ENCODE measurements at places on chromosomes 7 and 10.

- DNase-seq = no peak
Measured at GRCh38 chr7:9890092-9890491, 1083.6 kb upstream of the PHF14 start.

- DNase-seq = no peak
Measured at GRCh38 chr7:30921540-30922401, 10.1 kb downstream of the AQP1 start.

DNA sequence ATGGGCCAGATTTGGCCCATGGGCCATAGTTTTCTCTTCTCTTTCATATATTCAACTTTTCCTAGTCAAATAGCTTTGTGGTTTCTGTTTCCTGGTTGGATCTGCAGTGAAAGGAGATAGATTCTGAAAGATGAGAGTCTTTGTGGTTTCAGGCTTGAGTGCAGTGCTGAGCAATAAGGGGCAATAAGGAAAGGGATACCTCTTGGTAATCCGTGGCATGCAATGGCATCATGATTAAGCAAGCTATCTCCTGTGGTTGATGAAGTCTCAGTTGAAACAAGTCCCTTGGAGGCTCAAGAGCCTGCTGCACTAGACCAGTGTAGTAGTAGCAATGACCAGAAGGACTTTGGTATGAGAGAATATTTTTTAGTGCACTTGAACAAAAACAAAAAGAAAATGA lies 187.7 kb upstream of the CNTNAP2 start:
- no peak for DNase-seq

GRCh38 chr10:28806951-28807759 lies 129.8 kb downstream of the BAMBI start:
- no peak for DNase-seq

GRCh38 chr7:100435401-100436304 lies 644 bp downstream of the PPP1R35 start:
- DNase-seq = peak; percentile 41

GRCh38 chr10:58064714-58065528 lies 202.8 kb downstream of the IPMK start:
- no peak for DNase-seq

DNA sequence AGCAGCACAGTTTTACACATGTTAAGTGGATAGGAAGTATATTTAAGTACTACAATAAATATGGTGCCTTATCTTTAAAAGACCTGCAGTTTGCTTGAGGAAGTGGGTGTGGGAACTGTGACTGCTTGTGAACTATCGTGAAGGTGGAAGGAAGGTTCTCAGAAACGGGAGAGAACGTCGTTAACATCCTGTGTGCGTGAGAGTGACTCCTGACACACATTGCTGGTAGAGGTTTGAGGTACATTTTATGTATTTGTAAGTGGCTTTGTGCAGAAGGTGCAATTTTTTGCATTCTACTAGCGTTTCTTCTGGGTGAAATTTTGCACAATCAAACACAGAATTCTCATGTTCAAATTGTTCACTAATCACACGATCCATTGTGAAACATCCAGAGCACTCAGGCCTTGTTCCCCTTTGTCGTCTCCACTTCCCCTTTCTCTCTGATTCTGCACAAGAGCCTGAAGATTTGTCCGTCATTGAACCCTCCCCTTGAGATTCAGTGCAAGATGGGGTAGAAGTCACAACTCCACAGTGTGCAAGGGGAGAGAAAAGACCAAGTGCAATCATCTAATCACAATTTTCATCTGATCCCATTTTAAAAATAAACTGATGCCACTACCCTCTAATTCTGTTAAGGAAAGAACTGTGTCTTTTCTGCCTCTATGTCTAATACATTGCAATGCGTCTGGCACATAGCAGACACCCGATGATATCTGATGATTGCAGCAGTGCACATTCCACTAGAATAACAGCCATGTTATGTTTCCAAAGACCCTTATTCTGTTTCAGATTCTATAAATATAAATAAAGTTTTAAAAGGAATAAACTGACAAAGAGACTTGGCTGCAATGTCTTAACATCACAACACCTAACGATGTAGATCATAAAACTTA lies 279.9 kb downstream of the NEBL start:
- DNase-seq = no peak

- DNase-seq = peak; percentile 4
Measured at GRCh38 chr10:75401569-75402485, at the start of gene ZNF503. Gene ZNF503 (minus strand): TSS chr10:75401764. CDS start chr10:75401419, 345 bp downstream.

- DNase-seq = no peak
Measured at GRCh38 chr7:144545330-144545729, 141.8 kb upstream of the NOBOX start.

- DNase-seq = no peak
Measured at GRCh38 chr7:66639773-66640172, 11.1 kb downstream of the KCTD7 start.

DNA sequence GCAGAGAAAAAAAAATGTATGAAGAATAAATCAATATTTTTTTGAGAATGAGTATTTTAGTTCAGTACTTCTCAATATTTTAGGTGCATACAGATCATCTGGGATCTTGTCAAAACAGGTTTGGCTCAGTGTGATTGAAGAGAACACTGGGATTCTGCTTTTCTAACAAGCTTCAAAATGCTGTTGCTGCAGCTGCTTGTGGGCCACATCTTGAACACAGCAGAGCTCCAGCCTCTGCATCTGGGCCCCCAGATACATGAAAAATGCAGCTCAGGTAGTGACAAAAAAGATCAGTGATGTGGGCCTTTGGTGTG lies 1177.1 kb upstream of the C7orf33 start:
- no peak for DNase-seq

DNA sequence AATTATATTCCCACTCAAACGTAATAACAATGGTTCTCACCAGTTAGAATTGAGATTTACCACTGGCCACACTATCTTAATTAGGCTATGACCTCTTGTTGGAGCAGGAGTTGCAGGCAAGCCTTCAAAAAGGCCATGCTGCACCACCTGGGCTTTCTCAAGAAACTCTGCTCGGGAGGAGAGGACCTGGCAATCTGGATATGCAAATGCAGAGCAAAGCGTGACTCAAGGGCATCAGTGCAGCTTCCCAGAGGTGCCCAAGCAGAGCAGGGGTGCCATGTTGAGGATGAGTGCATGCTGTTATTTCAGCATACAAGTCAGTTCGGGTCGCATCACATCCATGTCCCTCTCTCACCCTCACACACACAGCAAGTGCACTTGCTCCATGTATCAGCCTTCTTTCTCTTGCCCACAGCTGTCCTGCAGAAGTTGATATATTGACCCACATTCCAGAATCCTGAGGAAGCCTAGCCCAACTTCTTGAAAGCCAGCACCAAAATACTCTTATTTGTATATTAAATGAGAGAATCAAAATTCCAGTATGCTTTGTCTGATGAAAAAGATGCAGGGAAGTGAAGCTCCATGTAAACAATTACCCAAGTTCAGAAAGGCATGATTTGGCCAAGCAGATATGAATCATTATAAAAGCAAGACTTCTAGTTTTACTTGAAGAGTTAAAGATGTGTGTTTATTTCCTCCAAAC lies 55.7 kb upstream of the IL6 start:
- DNase-seq = no peak

Data from CD4-positive, alpha-beta T cell treated with Interleukin-15 for 4 hours (primary cell).